ENCODE measurements at places on chromosomes 5 and 9.

GRCh38 chr5:43357878-43358281, 44.7 kb upstream of the HMGCS1 start:
- no peak for DNase-seq

- DNase-seq, result no peak
These were observed 72.3 kb downstream of the DROSHA start for GRCh38 chr5:31459594-31459993.

DNA sequence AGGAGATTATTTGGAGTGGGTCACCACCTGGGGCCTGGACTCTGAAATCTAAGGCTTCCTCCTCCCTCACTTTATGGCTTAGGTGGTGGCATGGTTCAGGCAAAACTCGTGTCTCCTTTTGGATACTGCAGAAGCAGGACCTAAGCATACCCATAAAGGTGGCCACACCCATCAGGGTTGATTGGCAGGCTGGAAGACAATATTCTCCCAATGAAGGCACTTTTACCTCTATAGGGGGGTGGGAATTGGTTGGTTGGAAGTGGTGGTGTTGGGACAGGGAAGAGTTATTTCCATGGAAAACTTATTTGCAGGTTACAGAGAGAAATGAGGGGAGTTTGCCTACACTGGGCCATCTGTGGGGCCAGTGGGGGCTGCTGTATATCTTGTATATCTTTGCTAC, 39.7 kb downstream of the CNOT6 start:
- DNase-seq, result no peak

- no peak for DNase-seq
These were observed 65.9 kb downstream of the ARHGAP26 start for GRCh38 chr5:142836048-142836447.

GRCh38 chr5:112106878-112107277, 312.2 kb downstream of the EPB41L4A start:
- no peak for DNase-seq

- no peak for DNase-seq
These were observed 11.1 kb downstream of the FTMT start for GRCh38 chr5:121862801-121863200.

GRCh38 chr5:148956477-148957385, 106.1 kb downstream of the SH3TC2 start:
- no peak for DNase-seq

- no peak for DNase-seq
These were observed 44.5 kb upstream of the GRHPR start for GRCh38 chr9:37377688-37378612.

GRCh38 chr5:102545175-102545574, 46.4 kb upstream of the SLCO6A1 start:
- DNase-seq, result no peak

- DNase-seq, result no peak
These were observed 592.3 kb downstream of the MAT2B start for GRCh38 chr5:164097749-164098148.

GRCh38 chr9:119078015-119078414, 291.2 kb downstream of the BRINP1 start:
- no peak for DNase-seq

GRCh38 chr9:89606049-89606623, 1.3 kb downstream of the GADD45G start:
- DNase-seq, result no peak

GRCh38 chr9:79671558-79671957, 99.8 kb downstream of the TLE4 start:
- no peak for DNase-seq

DNA sequence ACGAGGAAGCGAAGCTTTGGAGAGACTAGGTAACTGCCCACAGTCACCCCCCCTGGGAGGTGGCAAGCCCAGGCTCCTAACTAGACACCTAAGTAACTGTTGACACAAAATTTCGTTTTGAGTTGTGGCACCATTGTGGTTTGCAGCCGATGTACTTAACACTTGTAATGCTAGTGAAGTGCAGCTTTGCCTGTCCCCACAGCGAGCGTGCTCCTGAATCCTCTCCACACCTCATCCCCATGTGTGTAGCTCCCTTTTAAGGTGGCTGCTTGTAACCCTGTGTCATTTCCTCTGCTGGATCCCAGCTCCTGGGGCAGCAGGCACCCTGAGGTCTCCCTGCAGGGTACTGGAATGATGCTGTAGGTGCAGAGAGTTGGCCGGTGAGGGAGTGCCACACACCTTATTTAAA, 114.9 kb downstream of the TRIO start:
- DNase-seq, result no peak

GRCh38 chr9:110623462-110624025, 44.0 kb upstream of the SVEP1 start:
- DNase-seq, result no peak

- DNase-seq, result no peak
These were observed 208.7 kb upstream of the RASEF start for GRCh38 chr9:83271665-83272071.

DNA sequence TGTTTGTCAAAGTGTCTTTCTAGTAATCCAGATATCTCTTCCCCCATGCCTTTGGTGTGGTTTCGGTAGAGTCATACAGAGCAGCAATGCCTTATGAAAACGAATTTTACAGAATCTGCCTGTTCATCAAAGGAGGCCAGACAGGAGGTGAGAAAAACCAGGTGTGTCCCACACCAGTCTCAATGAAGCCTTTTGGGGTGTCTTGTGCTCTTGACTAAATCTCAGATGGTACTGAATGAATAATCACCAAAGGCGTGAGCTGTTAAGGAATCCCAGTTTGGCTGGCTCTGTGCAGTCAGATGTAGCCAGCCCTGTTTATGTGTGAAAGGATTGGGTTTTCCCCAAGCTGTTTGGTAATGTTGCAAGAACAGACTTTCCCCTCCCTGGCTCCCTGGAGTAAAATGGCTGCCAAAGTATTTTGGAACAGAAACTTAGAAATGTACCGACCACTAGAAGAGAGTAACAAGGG, 70.8 kb upstream of the CDKN2B start:
- peak; percentile 9 for DNase-seq
